ENCODE measurements at places on chromosomes 4 and X.

DNA sequence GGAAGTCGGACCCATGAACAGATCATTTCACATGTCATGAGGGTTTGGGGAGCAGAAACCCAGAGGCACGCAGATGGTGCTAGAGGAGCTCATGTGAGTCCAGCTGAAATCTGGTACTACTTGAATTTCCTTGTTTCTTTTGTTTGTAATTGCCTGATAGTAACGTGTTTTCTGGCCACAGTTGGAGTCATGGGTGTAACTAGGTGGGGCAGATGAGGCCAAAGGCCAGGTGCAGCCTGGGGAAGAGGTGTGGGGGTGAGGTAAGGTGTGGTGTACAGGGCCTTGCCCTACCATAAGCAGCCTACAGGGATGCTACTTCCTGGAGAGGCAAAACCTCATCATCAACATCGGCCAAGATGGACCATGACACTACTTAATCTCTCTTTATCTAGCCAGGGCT lies 271.4 kb downstream of the PTTG2 start:
- no peak for DNase-seq

DNA sequence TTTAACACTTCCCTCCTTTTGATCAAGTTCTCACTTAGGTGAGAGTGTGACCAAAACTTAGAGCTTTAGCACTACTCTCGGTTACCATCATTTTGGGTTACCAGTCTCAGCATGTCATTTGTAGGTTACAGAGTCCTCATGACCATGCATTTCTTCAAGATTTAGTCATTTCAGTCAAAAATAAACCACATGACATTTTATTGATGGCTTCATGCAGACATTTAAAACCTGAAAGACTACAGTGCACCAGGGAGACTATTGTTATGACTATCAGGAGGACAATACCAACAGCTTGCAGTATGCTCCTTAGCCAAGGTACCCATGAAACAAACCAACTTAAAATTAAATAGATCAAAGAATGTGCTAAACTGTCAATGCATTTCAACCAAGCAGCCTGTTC lies 498.1 kb upstream of the FSTL5 start:
- no peak for DNase-seq

DNA sequence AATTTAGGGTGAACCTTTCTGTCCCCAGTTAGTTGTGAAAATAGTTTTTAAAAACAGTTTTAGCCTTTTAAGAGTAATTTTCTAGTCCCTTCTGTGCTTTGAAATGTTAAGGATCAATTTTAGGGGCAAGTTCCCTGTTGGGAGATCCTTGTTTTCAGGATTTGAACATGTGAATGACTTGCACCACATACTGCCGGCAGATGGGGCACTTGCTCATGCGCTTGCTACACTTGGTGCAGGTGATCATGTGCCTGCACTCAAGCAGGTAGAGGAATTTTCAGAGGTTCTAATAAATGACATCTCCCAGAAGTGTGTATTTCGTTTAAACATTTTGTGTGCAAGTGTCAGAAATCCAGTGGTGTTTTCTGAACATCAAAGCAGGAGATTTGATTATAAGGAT lies 195.9 kb downstream of the CHM start:
- DNase-seq: no peak

GRCh38 chrX:68848189-68848940 lies 19.5 kb downstream of the EFNB1 start:
- no peak for DNase-seq

DNA sequence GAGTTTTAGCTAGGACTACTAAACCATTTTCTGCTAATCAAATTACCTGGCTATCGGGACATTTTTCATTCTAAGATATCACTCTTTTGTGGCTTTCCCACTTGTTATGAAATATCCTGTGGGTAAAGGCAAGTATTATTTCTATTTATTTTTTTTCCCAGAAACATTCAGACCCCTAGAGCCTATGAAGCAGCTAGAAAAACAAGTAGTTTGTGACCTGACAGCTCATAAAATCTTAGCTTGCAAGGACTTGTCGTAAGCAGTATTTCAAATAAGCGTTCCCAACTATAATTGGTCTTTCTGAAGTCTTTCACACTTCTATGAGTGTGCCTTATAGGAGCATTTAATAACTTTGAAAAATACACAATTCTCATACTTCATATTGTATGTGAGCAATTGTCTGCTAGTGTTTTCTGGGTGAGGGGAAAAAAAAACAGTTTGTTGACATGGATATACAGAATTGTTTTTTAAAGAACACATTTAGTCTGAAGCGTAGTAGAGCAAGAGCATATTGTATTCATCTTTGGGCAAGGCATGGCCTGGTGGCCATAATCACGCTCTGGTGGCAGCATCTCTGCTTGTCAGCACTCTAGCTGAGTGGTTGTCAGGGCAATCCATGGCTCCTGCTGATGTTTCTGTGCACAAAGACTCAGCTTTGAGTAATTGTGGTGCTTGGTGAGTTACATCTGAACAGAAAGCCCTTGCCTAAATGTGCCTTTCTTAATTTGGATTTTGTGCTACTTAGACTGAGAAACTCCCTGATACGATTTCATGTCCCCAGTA lies 2.6 kb downstream of the MCUB start:
- DNase-seq: no peak

GRCh38 chrX:38352362-38352761 lies at the start of gene OTC:
TSS of gene OTC (plus strand) at chrX:38352604. CDS start at chrX:38352697, 93 bp downstream.
- no peak for DNase-seq

GRCh38 chrX:13153796-13154195 lies 109.4 kb upstream of the FAM9C start:
- DNase-seq: no peak

- DNase-seq: no peak
These were observed 165.6 kb downstream of the SLC7A11 start for GRCh38 chr4:138076561-138076960.

Data from stimulated activated naive CD4-positive, alpha-beta T cell (primary cell).